Fibroblast of upper back skin (primary cell): ENCODE measurements at places on chromosomes 7 and 10.
A peak's percentile ranks its signal among the peaks of the same experiment; 100 is the strongest.

GRCh38 chr10:94991243-94991888 is 52.9 kb downstream of the CYP2C9 start:
- no peak for DNase-seq

- no peak for DNase-seq
Observed at GRCh38 chr7:20113427-20114027, 103.7 kb downstream of the MACC1 start.

DNA sequence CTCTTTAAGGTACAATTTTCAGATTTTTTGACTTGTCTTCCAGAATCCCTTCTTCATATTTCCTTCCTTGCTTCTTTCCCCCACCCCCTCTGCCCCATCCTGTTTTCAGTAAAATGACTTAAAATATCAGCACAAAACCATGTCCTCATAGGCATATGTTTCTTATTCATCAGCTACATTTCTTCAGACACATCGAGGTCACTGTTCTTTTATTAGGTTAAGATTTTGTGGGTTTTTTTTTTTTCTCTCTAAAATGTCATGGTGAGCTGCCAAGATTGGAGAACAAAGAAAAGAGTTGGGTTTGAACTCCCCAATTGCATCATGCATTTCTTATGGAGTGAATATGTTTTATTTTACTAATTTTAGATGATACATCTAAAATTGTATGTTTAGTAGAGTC is 35.8 kb downstream of the LAMB4 start:
- DNase-seq, result peak; percentile 98

DNA sequence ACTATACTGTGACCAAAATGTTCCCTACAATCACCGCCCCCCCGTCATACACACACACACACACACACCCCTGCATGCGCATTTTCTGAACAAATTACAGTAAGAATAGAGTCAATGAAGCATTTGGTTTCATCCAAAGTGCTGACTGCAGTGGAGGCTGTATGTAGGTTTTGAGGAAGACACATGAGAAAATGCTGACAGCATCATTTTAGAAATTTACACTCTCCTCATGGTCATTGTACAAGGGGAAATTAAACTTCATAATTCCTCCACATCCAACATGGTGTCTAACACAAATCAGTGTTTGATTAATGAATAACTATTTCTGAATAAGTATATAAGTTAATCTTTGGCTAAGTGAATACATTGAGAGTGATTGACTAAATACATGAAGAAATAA is 1126.8 kb upstream of the PHF14 start:
- no peak for DNase-seq

DNA sequence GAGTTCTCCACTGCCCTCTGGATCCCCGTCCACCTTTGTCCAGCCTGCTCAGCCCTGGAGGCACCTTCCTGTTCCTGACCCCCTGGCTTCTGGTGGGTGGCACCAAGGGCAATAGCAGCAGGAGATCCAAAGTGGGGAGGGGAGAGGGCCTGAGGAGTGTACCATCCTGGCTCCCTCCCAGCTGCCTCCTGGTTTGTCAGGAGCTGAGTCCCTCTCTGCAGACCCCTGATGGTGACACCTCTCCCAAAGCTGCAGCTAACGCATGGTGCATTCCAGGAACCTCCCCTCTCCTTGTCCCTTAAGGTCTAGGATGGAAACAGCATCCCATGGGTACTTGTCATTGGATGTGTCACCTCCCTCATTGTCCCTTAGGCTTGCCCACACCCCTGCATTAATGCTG is 39.6 kb downstream of the VSTM4 start:
- DNase-seq, result no peak

DNA sequence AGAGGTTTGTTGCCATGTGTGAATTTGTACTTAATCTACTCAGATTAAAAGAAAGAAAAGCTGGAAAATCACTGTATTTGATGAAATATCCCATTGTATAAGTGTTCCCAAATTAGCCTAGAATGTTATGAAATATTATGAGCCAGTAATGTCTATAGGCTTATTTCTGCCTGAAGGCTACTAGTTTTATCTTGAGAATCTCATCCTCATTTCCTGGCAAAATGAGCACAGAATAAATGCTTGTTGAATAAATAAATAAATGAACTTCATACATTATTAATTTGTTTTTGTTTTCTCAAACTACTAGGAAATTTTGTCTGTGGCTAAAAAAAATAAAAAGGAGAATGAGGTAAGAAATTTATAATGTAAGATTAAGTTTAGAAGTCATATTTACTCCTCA is 25.5 kb downstream of the HELLS start:
- no peak for DNase-seq

DNA sequence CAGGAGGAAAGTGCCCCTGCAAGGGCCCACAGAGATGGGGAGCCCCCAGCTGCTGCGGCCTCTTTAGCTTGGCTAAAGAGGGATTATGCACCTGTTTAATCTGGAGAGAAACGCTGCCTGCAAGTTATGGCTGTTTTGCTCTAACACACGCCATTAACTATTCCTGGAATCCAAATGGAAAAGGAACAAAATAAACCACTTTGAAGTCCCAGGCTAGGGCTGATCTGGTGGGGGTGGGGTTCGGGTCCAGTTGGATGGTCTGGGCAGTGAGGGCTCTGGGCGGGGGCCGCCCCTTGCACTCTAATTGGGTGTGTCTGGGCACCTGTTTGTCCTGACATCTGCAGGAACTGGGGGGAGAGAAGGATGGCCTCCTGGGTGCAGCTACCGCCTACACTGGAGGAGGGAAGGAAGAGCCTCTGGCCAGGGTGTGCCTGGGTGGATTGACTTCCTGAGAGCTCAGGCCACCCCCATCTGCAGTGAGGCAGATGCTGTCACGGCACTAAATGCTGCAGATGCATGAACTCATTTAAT is 300.6 kb downstream of the ZEB1 start:
- no peak for DNase-seq

GRCh38 chr10:101671453-101671852 is 23.5 kb downstream of the FBXW4 start:
- DNase-seq, result no peak

- DNase-seq, result peak; percentile 89
Observed at GRCh38 chr7:71488308-71488707, 356.4 kb downstream of the GALNT17 start.

DNA sequence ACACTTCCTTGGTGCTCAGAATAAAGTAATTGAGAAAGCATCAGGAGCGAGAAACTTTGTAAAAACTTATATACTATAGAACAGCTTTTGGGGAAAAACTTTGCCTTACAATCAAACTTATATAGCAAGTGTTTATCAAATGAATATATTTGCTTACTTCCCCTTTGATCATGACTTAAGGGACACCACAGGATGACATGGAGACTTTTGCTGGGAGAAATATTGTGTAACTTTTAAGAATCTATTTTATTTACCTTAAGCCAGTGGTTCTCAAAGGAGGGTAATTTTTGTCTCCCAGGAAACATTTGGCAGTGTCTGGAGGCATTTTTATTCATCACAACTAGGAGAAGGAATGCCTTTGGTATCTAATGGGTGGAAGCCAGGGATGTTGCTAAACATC is 173.8 kb upstream of the HABP2 start:
- DNase-seq, result peak; percentile 12

DNA sequence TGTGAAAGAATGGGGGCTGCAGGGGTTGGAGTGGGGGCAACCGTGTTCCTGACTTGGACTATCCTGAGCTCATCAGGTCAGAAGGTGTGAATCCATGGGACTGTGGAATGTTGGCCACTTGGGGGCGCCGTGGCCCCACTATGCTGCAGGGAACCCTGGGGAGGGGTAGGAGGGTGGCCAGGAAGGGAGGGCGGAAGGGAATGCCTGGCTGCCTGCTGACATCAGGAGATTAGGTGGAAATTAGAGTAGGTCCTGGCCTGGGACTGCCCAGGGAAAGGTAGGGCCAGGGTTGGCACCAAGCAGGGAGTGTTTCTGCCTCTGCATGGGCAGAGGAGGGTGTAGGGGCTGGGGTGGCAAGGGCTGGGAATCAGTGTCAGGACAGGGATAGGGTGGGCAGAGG is 65.8 kb upstream of the PRSS58 start:
- no peak for DNase-seq

DNA sequence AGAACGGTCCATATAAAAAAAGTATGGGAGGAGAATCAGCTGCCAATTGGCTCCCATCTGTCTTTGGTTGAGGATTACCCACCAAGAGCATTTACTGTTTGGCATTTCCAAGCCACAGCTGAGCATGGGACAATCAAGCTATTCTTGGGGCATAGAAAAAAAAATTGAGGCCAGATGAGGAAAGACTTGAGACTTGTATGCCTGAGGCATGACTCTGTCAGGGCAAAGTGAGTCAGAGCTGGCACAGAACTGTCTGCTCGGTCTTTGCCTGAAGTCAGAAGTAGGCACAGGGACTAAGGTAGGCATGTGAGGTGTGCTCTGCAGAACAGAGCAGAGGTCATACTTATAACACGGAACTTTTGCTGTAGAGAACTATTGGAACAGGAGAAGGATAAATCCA is 126.5 kb upstream of the CHRM2 start:
- no peak for DNase-seq

DNA sequence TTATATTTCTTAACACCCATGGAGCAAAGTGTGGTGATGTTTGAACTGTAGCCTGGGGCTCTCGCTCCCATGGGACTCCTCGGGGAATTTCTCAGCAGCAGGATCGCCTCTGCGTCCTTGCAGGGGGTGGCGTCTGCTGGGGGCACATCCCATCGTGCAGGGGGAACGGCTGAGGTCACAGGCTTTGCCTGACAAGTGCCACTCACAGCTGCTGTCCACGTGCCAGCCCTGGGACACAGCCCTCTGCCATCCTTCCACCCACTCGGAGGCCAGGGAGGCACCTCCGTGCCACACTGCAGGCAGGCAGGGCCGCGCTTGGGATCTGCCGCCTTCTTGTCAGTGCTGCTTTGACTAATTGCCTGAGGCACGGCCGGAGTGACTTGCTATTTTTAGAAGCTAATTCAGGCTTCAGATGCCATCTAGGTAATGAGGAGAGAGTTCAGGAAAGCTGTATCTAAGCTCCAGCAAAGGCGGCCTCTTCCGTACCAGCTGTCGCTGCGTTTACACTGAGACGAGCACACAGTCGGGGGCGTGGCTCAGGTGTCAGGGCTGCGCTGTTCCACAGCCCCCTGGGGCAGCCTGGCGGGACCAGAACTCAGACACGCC is 45.7 kb downstream of the PITRM1 start:
- DNase-seq, result no peak

DNA sequence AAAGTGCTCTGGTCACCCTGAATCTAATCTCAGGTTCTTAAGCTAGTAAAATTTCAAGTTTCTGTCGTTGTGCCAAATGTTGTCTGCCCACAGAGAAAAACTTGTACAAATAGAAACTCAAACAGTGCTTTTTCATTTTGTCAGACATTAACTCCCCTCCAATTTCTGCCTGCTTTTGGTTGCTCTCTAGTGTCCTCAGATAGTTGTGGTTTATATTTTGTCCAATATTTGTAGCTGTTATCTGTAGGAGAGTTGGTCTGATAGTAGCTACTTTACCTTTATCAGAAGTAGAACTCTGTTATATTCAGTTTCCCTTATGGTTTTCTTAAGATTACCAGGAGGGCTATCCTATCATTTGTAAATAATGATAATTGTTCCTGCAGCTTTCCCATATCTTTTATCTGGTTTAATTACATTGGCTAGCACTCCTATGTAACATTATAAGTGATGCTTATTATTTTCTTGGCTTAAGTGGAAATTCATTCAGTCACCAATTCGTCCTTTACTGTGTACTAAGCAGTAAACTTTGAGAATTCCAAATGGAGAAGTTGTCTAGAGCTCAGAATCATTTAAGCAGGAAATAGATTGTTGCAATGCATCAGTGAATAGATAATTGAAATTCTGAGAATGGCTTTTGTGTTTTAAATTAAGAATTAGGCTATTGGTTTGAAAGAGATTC is 91.0 kb downstream of the ANKIB1 start:
- no peak for DNase-seq

- DNase-seq, result no peak
Observed at GRCh38 chr7:23356726-23357125, 57.6 kb downstream of the MALSU1 start.

DNA sequence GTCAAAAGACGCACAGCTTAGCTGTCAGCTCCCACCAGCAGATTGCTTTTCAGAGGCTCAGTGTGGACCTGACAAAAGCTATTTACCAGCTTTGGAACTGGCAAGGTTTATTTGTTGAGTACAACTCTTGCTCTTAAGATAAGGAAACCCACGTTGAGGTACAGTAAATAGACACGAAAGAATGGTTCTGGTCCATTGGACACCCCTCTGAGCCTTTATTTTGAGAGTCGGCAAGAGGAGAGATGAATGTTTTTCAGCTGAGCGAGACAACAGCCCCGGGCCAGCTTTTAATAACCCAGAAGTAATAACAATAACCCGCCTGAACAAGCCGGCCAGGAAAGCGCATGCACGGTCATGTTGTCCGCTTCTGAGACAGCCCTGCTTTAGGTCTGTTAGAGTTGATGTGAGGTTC is 49.0 kb downstream of the WNT2 start:
- no peak for DNase-seq

DNA sequence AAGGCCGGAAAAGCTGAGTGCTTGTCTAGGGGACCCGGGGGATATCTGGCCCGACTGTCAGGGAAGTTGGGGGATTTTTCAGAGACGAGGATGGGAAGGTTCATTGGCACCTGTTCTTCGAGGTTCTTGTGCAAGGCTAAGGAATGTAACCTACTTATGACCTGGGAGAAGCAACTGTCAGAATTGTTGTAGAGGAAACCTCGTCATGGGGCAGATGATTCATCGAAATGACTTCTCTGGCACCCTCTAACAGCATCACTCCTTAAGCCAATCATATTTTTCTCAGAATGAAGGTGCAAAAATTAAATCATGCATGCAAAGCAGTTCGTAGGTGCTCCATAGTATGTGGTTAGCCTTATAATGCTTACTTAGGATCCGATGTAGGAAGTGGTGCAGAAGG is 58.6 kb downstream of the PLXDC2 start:
- no peak for DNase-seq
